Stimulated activated CD4-positive, alpha-beta T cell treated with anti-CD3 and anti-CD28 coated beads, Interleukin-4, amount 100 ng/mL, for 48 hours (primary cell): ENCODE measurements at places on chromosomes 1 and 21.

GRCh38 chr1:230122366-230123279 lies 55.6 kb downstream of the GALNT2 start:
- no peak for DNase-seq

DNA sequence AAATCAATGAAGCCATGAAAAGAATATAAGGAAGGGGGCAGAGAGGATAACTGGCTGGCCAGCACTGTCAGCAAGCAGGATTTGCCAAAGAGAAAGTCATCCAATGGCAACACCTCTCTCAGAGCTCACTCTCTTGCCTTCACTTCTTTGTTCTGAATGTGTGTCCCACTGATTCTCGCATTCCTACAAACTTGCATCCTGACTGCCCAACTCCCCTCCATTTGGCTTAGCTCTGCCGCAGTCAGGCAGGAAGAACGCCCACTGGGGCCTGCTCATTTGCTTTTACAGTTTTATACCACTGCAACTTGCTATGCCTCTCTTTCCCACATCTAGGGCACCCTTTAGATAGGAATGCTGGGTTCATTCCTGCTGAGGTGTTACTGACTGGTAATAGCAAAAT lies 364.2 kb upstream of the ST6GALNAC5 start:
- no peak for DNase-seq

DNA sequence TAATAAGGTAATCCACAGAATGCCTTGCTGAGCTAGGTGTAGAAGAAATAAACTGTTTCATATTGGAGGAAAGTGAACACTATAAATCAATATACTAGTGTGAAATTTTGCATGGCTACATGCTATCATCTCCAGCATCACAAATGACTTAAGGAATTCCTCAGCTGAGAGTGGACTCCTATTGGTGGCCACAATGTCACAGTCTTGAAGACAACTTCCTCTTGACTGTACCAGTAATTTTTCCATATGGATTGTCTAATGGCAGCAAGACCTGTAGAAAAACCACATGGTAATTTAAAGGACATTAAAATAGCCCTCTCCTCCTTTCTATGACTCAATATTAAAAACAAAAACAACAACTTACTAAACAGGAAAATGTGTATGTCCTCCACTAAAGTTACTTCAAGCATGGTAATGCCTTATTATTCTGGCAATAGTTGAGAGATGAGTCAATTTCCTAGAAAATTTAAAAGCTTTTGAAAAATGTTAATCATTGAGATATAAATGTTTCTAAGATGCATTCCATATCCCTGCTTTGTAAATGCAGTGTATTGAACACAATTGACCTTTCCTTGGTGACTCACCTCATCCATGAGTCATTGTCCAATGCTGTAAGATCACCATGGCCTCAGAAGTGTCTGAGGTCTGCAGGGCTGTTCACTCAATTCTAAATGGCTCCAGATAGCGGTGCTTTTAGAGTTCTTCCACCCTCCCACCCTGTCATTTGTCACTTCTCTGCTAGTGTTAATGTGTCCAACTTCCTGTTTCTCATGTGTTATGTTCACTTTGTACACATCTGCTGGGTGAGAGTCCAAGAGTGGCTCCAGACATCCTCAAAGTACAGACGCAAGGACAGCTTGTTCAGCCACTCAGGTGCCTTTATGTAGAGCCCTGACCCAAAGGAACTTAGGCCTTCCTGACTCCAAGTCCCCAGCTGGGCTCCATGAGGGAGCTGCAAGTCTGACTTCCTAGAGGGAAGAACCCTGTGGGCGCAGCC lies 32.8 kb upstream of the DNASE2B start:
- no peak for DNase-seq

- DNase-seq = no peak
These were observed 24.1 kb upstream of the NFASC start for GRCh38 chr1:204846546-204846945.

- no peak for DNase-seq
These were observed 11.0 kb downstream of the EVA1C start for GRCh38 chr21:32423320-32424190.

DNA sequence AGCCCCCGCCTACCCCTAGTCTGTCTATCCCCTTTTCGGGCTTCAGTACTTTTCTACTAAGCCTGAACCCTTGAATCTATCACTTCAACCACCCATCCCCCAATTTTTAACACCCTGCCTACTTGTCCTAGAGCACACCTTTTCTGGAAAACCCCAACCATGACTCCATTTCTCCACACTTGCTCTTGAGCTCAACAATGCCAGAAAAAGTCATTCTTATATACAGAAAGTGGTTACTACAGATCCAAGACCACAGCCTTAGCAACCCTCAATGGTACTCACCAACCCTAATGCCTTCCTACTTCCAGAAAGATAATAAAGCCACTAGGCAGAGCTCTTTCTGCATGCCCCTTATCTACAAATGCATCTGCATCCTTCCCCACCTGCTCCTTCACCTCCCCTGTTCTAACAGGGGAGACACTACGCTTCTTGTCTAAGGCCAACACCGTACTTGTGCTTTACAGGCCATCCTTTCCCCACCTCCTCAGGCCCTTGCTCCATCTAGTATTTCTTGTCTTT lies 41.2 kb downstream of the DMAP1 start:
- no peak for DNase-seq

DNA sequence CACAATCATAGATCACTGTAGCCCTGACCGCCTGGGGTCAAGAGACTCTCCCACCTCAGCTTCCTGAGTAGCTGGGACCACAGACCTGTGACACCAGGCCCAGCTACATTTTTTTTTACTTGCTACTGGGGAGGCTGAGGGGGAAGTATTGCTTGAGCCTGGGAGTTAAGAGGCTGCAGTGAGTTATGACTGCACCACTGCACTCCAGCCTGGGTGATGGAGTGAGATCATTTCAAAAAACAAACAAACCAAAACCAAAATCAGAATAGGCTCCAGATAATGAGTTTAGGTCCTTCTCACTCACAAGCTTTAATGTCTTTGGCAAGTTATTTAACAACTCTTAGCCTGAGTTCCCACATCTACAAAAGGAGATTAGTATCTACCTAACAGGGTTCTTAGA lies 22.8 kb downstream of the WDR26 start:
- no peak for DNase-seq

GRCh38 chr1:37303884-37304574 lies 170.4 kb upstream of the ZC3H12A start:
- no peak for DNase-seq

- no peak for DNase-seq
These were observed 52.2 kb downstream of the MAP3K7CL start for GRCh38 chr21:29182691-29183092.

DNA sequence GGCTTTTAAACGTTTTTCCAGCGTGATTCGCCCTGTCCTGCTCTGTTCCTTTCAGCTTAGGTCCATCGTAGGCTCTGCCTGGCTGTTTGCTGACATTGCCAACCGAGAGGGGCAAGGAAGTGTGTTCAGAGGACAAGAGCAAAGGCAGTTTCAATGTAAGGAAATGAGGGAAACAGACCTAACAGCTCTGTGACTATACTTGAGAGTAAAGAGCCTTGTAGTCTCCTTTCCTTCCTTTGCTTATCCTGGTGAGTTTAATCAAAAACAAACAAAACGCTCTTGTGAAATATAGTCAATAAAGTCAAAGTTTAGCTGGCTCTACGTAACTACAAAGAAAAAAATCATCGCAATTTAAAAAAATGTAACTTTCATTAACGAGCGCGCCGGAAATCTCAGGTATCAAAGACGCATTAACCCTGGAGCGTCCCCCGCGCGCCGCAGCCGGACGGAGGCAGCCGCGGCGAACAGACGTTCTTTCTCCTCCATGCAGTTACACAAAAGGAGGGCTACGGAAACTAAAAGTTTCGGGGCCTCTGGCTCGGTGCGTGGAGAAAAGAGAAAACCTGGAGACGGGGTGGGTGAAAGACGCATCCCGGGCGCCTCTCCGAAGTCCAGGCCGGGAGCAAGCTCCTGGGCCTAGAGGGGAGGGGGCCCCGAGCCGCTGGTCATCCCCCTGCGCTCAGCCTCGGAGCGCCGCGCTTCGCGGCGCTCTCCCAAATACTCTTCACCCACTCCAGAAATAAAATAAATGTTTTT lies 617 bp upstream of the ADGRL2 start:
- no peak for DNase-seq

- DNase-seq = no peak
These were observed 11.0 kb upstream of the RGS18 start for GRCh38 chr1:192147221-192147620.

DNA sequence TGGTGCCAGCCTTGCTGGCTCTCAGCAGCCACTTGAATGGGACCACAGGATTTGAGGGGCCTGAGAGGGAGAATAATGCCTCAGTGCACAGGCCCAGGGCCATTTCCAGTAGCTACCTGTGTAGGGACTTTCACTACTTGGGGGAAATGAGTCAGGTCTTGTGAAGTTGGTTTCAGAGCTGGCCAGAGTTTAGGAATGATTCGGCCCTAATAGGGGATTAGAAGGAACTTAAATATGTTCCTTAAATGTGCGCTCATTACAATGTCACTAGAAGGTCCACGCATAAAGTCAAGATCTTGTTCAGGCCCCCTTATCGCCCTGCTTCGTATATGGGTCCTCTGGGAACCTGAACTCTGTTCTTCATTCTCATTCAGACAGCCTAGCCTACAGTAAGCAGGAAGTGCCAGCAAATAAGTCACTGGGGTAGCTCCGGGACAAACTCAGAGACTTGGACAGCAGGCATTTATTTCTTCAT lies 5.6 kb upstream of the AKR1A1 start:
- no peak for DNase-seq

GRCh38 chr1:164718821-164719220 lies 159.8 kb downstream of the PBX1 start:
- no peak for DNase-seq

DNA sequence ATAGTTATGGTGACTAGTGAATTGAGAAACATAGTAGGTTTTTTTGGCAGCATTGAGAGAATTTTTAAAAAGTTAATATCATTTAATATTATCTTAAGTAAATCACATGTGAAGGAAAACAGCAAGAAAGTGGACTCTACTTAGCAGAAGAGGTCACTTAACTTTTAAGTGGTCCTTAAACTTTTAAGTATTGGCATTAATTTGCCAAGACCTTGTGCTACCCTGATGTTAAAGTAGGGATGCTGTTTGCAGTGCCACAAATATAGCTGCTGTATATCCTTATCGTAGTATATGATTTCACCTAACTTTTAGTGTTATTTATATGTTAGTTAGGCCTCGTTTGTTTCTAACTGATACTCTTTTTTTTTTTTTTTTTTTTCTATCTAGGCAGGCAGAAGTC lies 40.2 kb downstream of the SMG7 start:
- no peak for DNase-seq

GRCh38 chr1:235931171-235931738 lies 64.5 kb upstream of the LYST start:
- DNase-seq = no peak

- DNase-seq = no peak
These were observed 56.5 kb downstream of the GALNT2 start for GRCh38 chr1:230123280-230124185.

DNA sequence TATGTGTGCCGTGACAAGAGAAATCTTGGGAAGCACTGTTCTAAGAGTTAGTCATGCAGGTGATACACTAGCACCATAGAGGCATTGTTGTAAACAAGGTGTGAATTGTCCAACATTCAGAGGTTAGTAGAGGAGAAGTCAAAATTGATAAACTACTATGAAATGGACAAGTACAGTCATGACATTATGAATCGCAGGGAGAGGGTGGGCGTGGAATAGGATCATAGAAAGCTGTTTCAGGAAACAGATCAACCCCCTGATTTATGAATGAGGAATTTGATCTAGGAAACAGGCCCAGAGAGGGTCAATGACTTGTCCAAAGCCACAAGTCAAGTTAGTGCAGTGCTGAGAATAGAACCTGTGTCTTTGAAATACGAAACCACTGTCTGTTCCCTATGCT lies 58.5 kb upstream of the LAX1 start:
- no peak for DNase-seq

DNA sequence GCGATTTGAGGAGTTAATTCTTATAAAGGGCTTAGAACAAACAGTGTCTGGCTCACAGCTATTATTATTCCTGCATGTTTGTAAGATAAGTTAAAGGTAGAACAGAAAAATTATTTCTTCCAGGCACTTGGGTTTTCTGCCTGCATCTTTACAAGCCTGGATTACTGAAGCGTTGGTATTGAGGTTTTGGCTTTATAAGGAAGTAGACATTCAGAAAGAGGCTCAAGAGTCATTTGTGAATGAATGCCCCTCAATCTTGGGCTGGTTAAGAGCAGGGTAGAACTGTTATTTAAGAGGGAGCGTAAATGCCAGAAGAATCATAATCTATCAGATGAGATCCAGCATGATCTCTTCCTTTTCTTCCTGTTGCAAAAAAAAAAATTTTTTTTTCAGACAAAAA lies 77.3 kb upstream of the ARID1A start:
- no peak for DNase-seq
